NCI-H1436 treated with DMSO at 0.1 percent for 48 hours (cell line): ENCODE measurements at places on chromosomes 6 and 20.

DNA sequence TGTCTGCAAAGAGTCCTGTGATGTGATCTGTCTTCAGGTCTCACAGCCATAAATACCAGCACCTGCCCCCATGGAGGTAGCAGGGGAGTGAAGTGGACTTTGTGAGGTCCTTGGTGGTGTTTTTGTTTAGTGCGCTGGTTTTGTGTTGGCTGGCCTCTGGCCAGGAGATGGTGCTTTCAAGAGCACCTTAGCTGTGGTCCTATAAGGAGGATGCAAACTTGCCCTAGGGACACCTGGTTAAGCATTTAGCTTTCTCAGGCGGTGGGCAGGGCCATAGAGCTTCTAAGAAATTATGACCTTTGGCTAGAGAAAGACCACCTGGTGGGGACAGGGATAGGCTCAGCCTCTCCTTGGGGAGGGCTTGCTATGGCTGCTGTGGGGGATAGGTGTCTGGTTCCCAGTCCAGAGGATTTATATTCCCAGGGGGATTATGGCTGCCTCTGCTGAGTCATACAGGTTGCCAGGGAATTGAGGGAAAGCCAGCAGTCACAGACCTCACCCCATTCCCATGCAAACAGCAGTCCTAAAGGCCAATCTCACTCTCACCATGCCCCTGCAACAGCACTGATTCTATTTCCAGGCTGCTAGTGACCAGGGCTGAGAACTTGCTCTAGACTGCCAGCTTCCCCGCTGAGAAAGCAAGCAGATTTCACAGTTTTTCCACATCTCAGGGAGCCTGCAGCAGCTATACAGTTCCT lies 259.3 kb downstream of the TFAP2B start:
- DNase-seq = no peak

GRCh38 chr6:152348116-152348515 lies 289.0 kb downstream of the SYNE1 start:
- DNase-seq = no peak

DNA sequence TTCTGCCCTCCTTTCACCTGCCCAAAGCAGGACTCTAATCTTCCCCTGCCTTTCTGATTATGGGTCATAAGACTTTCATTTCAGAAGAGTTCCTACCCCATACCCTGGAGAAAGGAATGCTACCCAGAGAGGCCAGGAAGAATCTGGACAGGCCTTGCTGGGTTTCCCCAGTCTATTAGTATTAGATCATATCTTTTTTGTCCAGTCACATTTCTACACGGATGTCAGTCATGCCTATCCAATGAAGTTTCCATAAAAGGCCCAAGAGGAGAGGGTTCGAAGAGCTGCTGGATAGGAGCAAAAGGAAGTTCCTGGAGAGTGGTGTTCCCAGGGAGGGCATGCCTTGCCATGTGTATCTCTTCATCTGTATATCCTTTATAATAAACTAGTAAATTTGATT lies 3.2 kb downstream of the POLH start:
- DNase-seq = no peak

DNA sequence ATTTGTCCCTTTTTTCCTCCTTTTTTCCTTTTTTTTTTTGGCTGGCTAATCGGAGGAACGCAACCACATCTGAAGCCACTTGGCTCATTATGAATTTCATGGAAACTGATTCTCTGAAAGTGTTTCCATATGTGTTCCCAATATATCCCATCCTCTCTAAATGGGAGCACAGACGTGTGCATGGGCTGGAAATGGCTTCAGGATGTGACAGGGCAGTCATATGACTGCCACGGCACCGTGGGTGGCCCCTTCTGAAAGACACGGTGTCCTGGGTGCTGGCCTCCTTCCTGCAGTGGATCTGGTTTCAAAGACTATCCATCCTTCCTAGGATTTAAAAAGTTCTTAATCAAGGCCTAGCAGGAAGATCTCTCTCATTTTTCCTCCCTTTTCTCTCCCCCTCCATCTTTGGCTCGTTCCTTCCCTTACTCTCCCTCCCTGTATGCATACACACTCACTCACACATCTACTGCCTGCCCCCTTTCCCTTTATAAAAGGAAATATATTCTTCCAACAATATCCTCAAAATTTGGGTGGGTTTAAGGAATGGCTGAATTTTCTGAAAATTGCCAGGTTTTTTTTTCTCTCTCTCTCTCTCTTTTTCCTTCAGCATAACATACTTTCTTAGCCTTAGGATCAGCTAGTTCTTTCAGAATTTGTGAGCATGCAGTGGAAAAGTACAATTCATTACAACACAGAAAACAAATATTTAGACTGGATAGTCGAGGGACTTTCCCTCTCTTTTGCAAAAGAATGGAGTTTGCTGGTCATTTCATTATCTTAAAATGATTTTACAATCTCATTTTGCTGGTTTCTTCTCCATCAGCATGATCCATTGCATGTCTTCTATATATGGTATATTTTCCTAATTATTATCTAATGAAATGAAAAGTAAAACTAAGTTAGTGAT lies 161.2 kb upstream of the SUPT3H start:
- no peak for DNase-seq

DNA sequence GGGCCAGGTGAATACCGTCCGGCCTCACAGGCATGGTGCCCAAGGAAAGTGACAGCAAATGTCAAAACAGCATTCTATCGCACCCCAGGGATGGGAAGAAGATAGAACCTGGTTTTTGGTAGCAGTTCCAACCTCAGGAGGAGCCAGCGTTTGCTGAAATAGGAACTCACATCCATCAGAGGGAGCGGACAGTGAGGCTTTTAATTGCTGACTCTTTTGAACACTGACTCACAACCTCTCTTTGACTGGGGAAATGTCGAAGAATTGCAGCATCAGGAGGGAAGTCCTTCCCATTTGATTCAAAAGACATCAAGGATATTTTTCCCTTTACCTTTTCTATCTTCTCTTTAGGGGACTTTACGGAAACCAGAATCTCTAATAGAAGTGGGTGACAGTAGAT lies 114.2 kb downstream of the UNC5CL start:
- no peak for DNase-seq

GRCh38 chr20:21519136-21519584 lies 5.3 kb upstream of the NKX2-2 start:
- DNase-seq = no peak

GRCh38 chr20:35981969-35982368 lies 13.6 kb downstream of the CNBD2 start:
- no peak for DNase-seq

GRCh38 chr20:44052166-44052565 lies 134.8 kb downstream of the JPH2 start:
- no peak for DNase-seq

DNA sequence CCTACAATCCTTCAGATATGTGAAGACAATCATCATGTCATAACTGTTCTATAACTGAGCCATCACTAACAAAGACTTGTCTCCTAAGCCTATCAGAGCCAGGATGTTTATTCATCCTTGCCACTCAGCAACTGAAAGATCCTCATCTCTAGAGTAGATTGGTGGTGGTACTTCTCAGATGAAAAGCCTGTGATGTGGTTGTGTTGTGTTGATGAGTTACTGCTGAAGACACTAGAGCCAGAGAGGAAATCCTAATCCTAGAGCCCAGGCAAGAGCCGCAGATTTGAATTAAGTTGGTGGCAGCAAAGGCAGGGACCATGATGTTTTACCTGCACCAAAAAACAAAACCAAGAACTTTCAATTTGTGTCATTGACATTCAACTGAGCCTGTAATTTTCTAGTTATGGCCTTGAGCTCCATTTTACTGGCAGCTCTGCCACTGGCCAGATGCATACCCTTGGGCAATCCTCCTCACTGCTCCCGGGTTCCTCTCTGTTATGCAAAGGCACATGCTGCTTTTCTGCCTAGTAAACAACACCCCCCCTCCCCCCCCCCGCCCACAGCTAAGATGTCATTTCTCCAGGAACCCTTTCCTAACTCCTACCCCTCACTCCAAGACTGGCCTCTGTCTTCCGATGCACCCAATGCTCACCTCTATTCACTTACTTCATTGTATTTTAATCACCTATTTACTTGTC lies 50.2 kb upstream of the REV3L start:
- no peak for DNase-seq

GRCh38 chr20:39268981-39269461 lies 306.9 kb downstream of the DHX35 start:
- DNase-seq = no peak

DNA sequence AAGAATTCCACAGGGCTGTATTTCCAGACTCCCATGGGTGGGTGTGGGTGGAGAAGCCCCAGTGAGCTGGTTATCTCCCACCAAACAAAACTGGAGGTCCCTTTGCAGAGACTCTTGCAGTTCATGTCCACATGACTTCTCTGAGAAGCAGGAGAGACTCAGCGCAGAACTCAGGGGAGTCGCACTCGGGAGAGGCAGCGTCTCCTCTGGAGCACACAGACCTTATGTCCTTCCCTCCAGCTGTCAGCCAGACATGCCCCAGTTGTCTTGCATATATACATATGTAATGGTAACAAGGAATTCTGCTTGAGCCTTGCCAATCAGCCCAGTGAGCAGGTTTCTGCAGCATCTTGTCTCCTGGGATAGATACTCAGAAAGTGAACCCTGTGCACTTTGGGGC lies 23.8 kb downstream of the MYT1 start:
- DNase-seq = no peak

GRCh38 chr6:17224056-17224455 lies 57.1 kb upstream of the RBM24 start:
- no peak for DNase-seq

DNA sequence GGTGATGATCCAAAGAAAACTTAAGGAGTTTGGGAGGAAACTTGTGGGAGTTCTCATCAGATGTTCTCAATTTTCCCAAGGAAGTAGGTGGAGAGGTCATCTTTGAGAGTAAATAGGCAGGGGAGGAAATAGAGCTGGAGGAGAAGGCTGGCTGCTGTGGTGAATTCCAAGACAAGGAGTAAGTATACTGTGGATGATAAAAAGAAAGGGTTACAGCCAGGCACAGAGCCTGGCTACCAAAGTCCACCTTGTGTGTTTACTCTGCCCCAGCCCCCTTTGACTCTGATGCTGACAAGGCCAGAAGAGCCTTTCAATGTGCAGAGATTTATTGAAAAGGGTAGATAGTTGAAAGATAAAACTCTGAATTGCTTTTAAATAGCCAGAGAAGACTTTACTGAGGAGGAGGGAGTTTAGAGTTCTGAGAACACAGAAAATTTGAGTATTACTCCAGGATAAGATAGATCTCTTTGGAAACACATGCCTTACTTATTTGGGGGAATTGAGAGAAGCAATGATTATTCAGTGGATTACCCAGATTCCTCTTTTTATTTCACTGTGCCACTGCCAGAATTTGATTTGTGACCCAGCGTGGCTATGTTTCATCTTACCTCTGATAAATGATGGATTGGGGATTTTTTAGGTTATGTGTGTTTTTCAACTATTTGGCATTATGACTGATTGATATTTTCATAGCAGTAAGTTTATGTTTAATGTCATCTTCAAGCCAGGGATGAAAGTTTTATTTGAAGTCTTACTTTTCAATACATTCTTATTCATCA lies 182.6 kb upstream of the JAG1 start:
- DNase-seq = no peak

GRCh38 chr20:41458761-41459160 lies 92.1 kb upstream of the EMILIN3 start:
- no peak for DNase-seq

- DNase-seq = no peak
These were observed 88.0 kb upstream of the MANEA start for GRCh38 chr6:95489185-95489863.

- no peak for DNase-seq
These were observed 22.4 kb downstream of the MAP7 start for GRCh38 chr6:136527831-136528230.

DNA sequence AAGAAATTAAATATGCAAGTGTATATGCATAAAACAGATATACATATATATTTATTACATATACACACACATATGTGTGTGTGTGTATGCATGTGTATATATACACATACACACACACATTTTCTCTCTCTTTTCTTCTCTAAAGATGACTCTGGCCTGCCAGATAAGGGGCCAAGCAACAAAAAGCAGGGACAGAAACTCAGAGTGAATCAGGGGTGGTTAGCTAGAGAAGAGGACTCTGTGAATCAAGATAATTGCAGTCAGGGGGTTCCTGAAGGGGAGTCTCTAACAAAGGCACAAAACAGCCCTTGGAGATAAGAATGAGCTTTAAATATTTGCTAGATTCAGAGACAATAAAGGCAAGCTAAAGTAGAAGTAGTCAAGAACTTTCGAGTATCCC lies 650.5 kb downstream of the UTRN start:
- DNase-seq = no peak

DNA sequence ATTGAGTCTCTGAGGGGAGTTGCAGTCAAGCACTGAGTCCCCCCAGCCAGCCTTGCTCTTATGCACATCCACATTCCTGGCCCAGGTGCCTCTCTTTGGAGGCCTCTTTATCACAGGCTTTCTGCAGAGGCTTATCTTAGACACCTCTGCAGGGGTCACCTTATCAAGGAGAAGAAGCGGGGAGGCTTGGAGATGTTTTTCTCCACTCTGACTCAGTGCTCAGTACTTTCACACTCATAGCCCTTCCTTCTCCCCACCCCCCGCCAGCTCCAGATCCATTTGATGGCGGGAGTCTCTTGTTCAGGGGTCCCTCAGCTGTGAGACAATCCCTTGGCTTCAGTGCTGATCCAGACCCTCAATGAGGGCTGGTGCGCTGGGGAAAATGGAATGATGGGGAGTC lies 132.1 kb upstream of the TSHZ2 start:
- no peak for DNase-seq

GRCh38 chr6:11241793-11242201 lies 9.3 kb upstream of the NEDD9 start:
- DNase-seq = no peak

- DNase-seq = no peak
These were observed 9.4 kb downstream of the RING1 start for GRCh38 chr6:33217681-33218080.

DNA sequence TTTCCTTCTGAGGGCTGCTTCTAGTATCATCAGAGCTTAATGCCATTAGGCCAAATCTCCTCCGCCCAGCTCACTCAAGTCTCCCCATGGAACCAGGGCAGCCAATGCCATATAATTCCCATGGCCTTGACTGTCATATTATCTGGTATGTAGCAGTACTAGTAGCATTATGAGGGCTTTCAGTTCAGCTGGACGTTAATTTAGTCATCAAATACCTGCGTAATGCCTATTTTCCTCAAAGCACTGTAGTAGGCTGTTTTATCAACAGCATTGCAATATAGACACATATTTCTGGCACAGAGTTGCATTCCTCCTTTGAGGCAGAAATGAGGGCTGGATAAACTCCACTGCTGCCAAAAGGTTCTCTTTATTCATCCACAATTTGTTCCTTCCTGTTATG lies 1.7 kb downstream of the KCTD20 start:
- DNase-seq = no peak

- no peak for DNase-seq
These were observed 4.2 kb upstream of the EPHA7 start for GRCh38 chr6:93423542-93423941.

- no peak for DNase-seq
These were observed 118.8 kb downstream of the TINAG start for GRCh38 chr6:54426995-54427394.

DNA sequence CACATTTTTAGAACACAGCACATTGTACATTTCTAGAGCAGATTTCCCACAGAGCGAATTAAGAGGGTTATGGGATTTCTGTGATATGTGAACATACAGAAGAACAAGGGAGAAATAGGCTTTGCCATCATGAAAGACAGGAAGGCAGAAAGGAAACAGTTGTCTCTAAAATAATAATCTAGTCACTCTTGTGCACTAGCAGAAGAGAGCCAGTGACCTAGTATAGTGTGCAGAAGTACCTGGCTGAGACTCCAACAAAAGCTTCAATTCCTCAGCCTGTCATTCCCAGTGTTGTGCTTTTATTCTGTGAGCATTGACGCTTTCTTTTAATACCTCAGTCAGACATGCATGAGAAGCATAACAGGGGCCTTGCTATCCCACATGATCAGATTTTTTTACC lies 17.8 kb upstream of the DCBLD1 start:
- no peak for DNase-seq

GRCh38 chr6:130859161-130859867 lies 32.1 kb downstream of the SMLR1 start:
- DNase-seq = no peak
